Activated CD8-positive, alpha-beta memory T cell treated with anti-CD3 and anti-CD28 coated beads, Interleukin-2, amount 10 ng/mL, durations not matched to agents 7 days and 5 days (primary cell): ENCODE measurements at places on chromosomes 7 and 10. TPM values are rescaled to one million over a fixed set of nuclear protein-coding genes. Genes with fewer than 3 reads are reported as not detected.

Gene ACSM6
- not detected for total RNA-seq

Gene CRHR2
- not detected for total RNA-seq

DNA sequence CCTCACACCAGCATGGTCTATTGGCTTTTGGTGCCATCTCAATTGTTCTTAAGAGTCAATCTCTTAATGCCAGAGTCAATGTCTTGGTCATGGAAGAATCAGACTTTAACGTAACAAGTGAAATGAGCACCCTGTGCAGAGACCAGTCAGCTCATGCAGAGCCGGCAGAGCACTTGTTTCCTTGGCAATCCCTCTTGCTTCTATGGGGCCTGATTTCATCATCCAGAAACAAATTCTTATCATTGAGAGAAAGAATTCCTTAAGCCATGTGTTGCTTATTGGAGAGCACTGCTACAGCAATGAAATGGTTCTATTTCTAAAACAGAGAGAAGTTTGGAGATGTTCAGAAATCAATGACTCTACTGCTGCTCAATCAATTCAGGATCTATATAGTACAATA is 212.8 kb downstream of the IPMK start:
- no peaks in the 10 kb centered on the region for H3K4me1 ChIP-seq
- H3K27me3 ChIP-seq = no peaks in the 10 kb centered on the region
- DNase-seq = no peak
- no peak overlapping the region for H3K4me3 ChIP-seq
- H3K27ac ChIP-seq = no peak overlapping the region

- H3K4me3 ChIP-seq = no peak overlapping the region
- DNase-seq = no peak
- no peaks in the 10 kb centered on the region for H3K4me1 ChIP-seq
These were observed 655.1 kb downstream of the INHBA start for GRCh38 chr7:41047789-41048191.

- no peak overlapping the region for H3K27ac ChIP-seq
- peaks cover 6% of the 10 kb centered on the region for H3K27me3 ChIP-seq
- no peak overlapping the region for H3K4me3 ChIP-seq
- peaks cover 3% of the 10 kb centered on the region for H3K4me1 ChIP-seq
- peaks cover 14% of the 10 kb centered on the region for H3K36me3 ChIP-seq
- no peak for DNase-seq
These were observed 81.2 kb downstream of the ANKRD7 start for GRCh38 chr7:118305671-118306070.

Gene HACD1
- 6.6 TPM for total RNA-seq

- H3K27ac ChIP-seq = no peak overlapping the region
- H3K4me3 ChIP-seq = no peak overlapping the region
- H3K27me3 ChIP-seq = peaks cover 41% of the 10 kb centered on the region
- DNase-seq = no peak
These were observed 82.3 kb upstream of the FAM20C start for GRCh38 chr7:109898-110556.

- H3K27me3 ChIP-seq = no peaks in the 10 kb centered on the region
- H3K4me1 ChIP-seq = no peaks in the 10 kb centered on the region
- no peak overlapping the region for H3K4me3 ChIP-seq
- H3K27ac ChIP-seq = no peak overlapping the region
- DNase-seq = no peak
- no peaks in the 10 kb centered on the region for H3K36me3 ChIP-seq
These were observed 17.3 kb upstream of the TMEM72 start for GRCh38 chr10:44893604-44894468.

- H3K27ac ChIP-seq = no peak overlapping the region
- H3K4me1 ChIP-seq = no peaks in the 10 kb centered on the region
- DNase-seq = no peak
- no peak overlapping the region for H3K4me3 ChIP-seq
These were observed 250.1 kb upstream of the MBL2 start for GRCh38 chr10:53022611-53023088.

DNA sequence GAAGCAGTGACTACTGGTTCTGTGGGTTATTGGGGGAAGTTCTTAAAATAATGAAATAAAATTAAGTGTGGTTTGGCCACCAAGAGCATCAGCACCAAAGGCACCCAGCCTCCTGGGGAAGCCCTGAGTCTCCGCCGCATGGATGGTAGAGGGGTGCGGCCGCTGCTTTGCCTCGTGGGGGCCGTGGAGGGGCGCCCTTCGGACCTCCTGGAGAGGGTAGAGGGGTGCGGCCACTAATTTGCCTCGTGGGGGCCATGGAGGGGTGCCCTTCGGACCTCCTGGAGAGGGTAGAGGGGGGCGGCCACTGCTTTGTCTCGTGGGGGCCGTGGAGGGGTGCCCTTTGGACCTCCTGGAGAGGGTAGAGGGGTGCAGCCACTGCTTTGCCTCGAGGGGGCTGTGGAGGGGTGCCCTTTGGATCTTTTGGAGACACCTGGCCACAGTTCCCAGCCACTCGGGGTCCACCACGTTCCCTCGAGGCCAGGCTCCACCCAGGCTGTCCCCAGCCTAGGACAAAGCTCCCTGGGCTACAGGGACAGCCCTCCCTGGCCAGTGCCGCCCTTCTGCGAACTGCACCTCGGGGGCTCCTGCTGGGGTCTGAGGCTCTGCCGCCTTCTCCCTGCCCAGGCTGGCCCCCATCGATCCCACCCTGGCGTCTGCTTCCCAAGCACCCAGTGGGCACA is 535.1 kb downstream of the PTPRN2 start:
- H3K4me3 ChIP-seq = no peak overlapping the region
- H3K4me1 ChIP-seq = no peaks in the 10 kb centered on the region
- no peaks in the 10 kb centered on the region for H3K36me3 ChIP-seq
- DNase-seq = no peak

Gene CH25H
- not detected for total RNA-seq

Gene CHCHD3
- 49.5 TPM for total RNA-seq

Gene ANKRD30A
- total RNA-seq = not detected

Gene TAS2R41
- total RNA-seq = not detected

- H3K27ac ChIP-seq = no peak overlapping the region
- no peaks in the 10 kb centered on the region for H3K36me3 ChIP-seq
- no peaks in the 10 kb centered on the region for H3K27me3 ChIP-seq
- no peaks in the 10 kb centered on the region for H3K4me1 ChIP-seq
- DNase-seq = no peak
These were observed 39.1 kb upstream of the PARD3 start for GRCh38 chr10:34854147-34854601.

DNA sequence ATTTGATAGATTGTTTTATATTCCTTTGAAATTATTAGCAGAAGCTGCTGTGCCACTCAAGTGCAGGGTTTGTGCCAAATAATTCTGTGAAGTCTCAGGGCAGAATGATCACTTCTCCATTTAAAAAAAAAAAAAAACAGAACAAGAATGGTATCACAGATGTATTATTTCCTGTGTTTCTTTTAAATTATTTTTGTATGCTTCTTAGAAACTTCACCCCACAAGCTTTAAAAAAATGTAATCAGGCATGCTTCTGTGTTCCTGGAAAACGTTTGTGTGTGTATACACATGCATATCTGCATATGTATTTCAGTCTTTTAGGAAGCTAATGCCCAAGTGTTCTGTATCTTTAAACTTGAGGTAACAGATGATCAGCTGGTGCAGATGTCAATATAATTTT is 6.3 kb upstream of the CD36 start:
- H3K36me3 ChIP-seq = no peaks in the 10 kb centered on the region
- H3K27ac ChIP-seq = no peak overlapping the region
- DNase-seq = no peak
- H3K27me3 ChIP-seq = no peaks in the 10 kb centered on the region
- no peak overlapping the region for H3K4me3 ChIP-seq

Gene MMP21
- total RNA-seq = not detected

Gene NDUFA5
- 49.7 TPM for total RNA-seq

Gene DIP2C
- total RNA-seq = 0.26 TPM

Gene CYP2C19
- total RNA-seq = not detected

DNA sequence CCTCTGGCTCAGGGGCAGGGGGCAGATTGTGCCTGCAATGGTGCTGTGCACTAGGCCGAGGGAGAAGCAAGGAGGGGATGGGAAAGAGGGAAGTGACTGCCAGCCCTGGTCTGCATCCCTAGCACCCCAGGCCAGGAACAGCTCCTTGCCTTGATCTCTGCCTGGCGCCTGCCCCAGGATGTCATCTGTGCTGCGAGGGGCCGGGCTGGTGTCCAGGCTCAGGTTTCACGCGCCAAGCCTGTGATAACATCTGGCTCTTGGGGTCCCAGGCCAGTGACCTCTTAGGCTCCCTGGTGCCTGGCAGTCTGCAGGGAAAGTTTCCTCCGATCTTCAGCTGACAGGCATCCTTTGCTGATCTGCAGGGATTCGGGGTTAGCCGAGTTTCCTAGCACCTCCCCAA is 193.5 kb upstream of the GPR26 start:
- DNase-seq = no peak
- peaks cover 12% of the 10 kb centered on the region for H3K27me3 ChIP-seq

DNA sequence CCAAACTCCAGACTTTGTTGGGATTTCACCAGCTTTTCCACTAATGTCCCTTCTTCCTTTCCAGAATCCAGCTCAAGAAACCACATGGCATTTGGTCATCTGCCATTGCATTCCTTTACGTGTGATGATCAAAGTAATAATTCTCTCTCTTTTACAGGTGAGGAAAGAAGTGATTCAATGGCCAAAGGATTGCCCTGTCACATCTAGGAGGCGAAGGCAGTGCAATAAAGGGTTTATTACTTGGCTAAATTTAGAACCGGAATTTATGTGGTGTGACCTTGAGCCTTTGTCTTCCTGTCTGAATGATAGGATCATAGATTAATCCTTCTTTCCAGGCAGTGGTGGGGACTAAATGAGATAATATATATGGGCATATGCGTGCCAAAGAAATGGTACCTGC is 58.3 kb upstream of the COBL start:
- no peak overlapping the region for H3K27ac ChIP-seq
- DNase-seq = no peak
- H3K27me3 ChIP-seq = peaks cover 2% of the 10 kb centered on the region
- H3K4me1 ChIP-seq = no peaks in the 10 kb centered on the region
- H3K36me3 ChIP-seq = no peaks in the 10 kb centered on the region

DNA sequence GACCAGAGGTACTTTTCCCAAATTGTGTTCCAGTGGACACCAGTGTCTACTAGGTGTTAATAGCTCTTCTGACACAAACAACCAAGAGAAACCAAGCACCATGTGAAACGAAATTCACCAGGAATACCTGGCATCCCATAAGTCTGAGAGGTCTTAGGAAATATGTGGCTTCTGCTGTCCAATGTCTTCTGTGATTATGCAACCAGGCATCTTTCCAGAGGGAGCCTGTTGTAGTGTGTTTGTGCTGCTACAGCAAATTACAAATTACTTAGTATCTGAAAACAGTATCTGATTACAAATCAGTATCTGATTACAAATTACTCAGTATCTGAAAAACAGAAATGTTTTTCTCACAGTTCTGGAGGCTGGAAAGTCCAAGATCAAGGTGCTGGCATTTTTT is 133.6 kb upstream of the NPVF start:
- H3K36me3 ChIP-seq = no peaks in the 10 kb centered on the region
- no peak overlapping the region for H3K4me3 ChIP-seq
- no peaks in the 10 kb centered on the region for H3K4me1 ChIP-seq
- H3K27me3 ChIP-seq = peaks cover 2% of the 10 kb centered on the region

DNA sequence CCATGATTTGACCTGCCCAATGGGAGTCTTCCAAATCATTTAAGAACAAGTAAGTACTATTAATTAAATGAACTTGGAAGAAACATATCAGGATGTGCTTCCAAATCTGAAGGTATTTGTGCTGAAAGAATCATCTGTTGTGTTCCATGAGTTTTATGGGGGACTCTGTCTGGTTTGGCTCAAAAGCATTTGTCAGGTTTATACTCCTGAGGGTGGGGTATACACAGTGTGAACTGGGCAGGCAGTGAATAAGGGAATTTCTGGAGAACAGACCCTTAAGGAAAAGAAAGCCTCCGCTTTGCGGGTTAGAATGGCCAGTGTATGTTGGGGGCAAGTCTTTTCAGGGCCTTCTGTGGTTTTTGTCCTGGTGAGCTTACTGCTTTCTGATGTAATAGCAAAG is 29.9 kb downstream of the TCF7L2 start:
- no peak overlapping the region for H3K27ac ChIP-seq
- no peak overlapping the region for H3K4me3 ChIP-seq
- peaks cover 87% of the 10 kb centered on the region for H3K27me3 ChIP-seq

DNA sequence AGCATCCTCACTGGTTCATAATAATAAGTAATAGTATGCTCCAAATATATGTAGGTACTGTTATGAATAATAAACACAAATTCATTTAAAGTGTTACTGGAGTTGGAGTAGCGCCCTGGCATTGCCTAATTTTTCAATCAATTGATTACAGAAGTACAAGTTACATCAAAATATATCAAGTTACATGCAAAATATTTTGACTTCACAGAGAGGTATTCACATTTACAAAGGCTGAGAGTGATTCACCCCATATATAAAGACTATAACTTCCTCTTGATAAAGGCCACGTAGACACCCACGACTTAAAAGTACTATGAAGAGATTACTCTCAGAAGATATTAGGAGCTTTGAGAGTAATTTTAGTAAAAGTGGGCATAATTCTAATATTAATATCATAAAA is 13.6 kb upstream of the COL17A1 start:
- peaks cover 15% of the 10 kb centered on the region for H3K27me3 ChIP-seq
- no peak overlapping the region for H3K4me3 ChIP-seq
- DNase-seq = no peak
- no peaks in the 10 kb centered on the region for H3K36me3 ChIP-seq
- no peak overlapping the region for H3K27ac ChIP-seq

- no peak overlapping the region for H3K27ac ChIP-seq
- no peaks in the 10 kb centered on the region for H3K36me3 ChIP-seq
- H3K27me3 ChIP-seq = peaks cover 16% of the 10 kb centered on the region
- DNase-seq = no peak
These were observed 61.8 kb upstream of the SLC35B4 start for GRCh38 chr7:134378562-134378961.

Gene LIPK
- total RNA-seq = not detected

DNA sequence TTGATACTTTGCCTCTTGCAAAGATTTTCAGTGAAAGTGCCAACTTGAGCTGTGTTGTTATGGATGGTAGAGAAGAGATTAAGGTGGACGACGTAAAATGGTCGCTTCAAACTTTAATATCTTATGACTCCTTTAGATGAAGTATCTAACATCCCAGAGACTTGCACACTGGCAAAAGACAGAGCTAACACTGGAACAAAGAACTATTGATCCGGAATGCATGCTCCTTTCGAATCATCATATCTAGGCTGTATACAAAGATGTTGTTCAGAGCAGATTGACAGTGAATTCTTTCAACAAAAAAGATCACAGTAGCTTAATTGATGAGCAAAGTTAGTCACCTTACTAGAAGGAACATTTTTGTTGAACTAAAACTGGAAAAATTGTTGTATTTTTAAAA is 592.7 kb downstream of the NXPH1 start:
- no peak overlapping the region for H3K27ac ChIP-seq
- H3K4me3 ChIP-seq = no peak overlapping the region
- no peaks in the 10 kb centered on the region for H3K4me1 ChIP-seq
- H3K27me3 ChIP-seq = no peaks in the 10 kb centered on the region

GRCh38 chr7:136698977-136699376 is 169.5 kb upstream of the CHRM2 start:
- no peak for DNase-seq
- H3K36me3 ChIP-seq = no peaks in the 10 kb centered on the region
- no peak overlapping the region for H3K4me3 ChIP-seq
- no peaks in the 10 kb centered on the region for H3K27me3 ChIP-seq
- H3K4me1 ChIP-seq = no peaks in the 10 kb centered on the region
- no peak overlapping the region for H3K27ac ChIP-seq
